ENCODE measurements at places on chromosomes 1 and 21.

- DNase-seq: no peak
Measured at GRCh38 chr1:44820328-44821239, 12.3 kb downstream of the BTBD19 start.

DNA sequence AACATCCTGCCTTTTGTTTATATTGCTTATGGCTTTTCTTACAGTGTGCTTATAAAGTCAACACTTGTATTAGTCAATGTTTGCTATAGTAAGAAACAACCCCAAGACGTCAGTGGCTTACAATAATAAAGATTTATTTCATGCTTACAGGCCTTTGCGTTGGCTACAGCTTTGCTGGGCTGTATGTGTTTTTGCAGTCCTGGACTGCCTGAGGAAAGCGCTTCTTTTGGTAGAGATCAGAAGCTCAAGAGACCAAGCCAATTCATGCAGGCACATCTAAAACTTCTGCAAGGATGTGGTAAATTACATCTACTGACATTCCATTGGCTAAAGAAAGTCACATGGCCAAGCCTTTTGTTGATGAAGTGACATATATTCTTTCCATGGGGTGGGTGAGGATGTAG is 17.5 kb upstream of the PRKAA2 start:
- no peak for DNase-seq

GRCh38 chr1:52216907-52217458 is 75.1 kb downstream of the ZFYVE9 start:
- DNase-seq: no peak

- DNase-seq: no peak
Measured at GRCh38 chr1:115295904-115296696, 41.9 kb downstream of the NGF start.

Data from inflammatory macrophage treated with lipopolysaccharide for 1 hour (primary cell).